ENCODE measurements at places on chromosomes 16 and 17.

GRCh38 chr16:48430890-48431289 is 45.7 kb upstream of the SIAH1 start:
- no peak for DNase-seq

DNA sequence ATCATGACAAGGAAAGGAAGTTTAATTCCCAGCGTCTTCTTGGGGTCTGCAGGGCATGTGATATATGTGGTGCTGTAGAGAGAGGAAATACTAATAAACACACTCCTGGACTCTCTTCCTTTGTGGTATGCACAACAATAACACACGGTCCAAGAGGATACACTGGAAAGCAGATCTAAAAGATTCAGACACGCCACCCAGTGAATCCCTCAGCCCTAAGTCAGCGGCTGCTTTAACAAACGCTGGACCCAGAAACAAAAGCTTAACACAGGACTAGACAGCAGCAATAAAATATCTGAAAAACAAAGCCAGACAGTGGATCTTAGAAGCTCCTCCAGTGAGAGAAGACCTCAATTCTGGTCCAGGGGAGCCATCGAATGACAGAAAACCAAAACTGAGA is 13.1 kb downstream of the CFAP20 start:
- DNase-seq = no peak

DNA sequence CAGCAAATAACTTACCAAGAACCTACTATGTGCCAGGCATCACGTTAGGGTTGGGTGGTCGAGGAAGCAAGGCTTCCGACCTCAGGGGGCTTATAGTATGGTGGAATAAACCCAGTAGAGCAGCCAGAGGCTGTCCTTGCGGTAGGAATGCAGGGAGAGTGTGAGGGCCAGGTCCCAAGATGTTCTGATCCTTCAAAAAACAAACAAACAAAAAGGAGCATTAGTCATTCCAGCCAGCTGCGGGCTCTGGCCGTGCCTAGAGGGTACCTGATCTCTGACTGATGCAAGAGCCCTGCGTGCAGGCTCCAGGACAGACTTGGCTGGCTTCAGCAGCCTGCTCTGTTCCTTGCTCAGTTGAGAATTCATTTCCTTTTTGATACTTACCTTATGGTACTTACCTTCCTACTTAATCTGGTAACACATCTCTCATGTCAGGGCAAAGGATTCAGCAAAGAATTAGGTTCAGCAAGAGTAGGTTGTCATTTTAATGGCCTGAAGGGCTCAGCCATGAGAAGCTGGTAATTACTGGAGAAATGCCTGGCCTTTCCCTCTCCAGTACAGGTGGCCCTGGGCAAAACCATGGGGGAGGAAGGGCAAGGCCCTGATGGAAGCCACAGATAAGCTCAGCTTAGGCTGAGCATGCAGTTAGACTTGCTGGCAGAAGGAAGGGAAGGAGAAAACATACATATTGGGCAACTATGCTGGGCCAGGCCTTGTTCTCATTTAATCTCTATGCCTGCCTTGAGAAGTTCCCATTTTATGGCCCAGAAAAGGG is 18.4 kb downstream of the CYB5D2 start:
- DNase-seq = peak; percentile 14

- DNase-seq = no peak
Measured at GRCh38 chr16:870856-871561, 70.5 kb upstream of the GNG13 start.

- DNase-seq = no peak
Measured at GRCh38 chr17:36128411-36128978, 24.9 kb downstream of the CCL4 start.

GRCh38 chr16:17331991-17332390 is 138.8 kb downstream of the XYLT1 start:
- DNase-seq = no peak

DNA sequence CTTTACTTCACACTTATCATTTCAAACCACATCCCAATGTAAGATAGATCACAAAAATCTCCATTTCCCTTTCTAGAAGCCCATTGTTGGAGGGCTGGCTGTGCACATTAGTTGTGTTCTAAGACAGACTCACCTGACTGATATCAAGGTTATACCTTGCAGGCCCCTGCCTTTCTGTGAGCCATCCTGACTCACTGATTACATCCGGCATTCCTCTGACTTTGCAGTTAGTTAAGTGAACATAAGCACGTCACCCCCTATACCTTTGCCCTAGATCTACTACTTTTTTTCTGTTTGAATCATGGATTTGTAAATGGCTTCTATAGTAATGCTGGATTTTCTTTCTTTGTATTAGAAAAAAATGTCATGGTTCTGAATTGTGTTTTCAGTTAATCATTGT is 78.3 kb downstream of the TANGO6 start:
- DNase-seq = no peak

- no peak for DNase-seq
Measured at GRCh38 chr17:34769049-34769448, 189.7 kb downstream of the TMEM132E start.

DNA sequence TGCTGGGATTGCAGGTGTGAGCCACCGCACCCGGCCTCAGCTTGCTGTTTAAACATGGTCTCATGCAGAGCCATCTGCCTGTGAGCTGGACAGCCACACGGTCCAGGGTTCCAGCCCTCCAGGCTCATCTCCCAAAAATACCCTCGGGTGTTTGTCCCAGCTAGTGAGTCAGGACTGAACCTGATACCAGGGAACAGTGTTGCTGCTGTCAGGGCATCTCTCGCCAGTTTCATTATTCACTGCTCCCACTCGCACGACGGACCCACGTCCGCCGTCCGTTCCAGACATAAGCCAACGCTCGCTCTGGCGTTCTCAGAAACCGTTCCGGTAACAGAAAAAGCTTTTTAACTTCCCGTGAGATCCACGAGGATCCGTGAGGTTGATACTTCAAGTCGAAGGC is 77.6 kb downstream of the NXN start:
- DNase-seq = no peak

DNA sequence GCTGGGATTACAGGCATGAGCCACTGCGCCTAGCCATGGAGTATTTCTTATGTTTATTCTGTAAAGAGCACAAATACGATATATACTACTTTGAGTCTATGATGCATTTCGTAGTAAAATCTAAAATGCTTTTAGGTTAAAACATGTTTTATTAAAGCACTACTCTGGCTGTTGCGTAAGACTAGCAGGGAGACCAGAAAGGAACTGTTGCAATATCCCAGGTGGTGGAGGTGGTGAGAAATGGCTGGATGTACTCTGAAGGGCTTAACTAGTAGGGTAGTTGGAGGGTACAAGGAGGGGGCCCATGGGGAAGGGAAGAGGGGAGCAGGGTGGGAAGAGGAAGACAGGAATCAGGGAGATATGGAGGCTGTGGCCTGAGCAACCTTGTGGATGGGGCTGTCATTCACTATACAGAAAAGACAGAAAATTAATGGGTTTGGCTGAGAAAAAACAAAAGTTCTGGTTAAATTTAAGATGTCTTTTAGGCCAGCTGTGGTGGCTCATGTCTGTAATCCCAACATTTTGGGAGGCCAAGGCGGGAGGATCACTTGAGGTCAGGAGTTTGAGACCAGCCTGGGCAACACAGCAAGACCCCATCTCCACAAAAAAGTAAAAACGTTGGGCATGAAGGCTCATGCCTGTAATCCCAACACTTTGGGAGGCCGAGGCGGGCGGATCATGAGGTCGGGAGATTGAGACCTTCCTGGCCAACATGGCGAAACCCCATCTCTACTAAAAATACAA is 35.8 kb downstream of the ST3GAL2 start:
- no peak for DNase-seq

DNA sequence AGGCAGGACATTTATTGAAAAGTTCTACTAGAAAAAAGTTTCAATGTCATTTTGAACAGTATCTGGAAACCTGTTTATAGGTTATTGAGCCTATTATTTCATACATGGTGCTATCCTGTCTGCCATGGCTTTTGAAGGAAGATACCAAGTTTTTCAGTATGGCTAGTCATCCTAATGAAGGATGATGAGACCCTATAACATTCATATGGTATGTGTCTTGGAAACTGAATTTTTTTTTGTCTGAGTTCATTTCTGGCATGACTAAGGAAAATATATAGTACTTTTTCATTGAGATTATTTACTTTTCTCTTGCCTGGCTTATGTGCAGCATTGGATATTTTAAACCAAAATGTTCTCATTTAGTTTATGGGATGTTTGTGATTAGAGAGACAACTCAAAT is 30.2 kb downstream of the CLTC start:
- DNase-seq = no peak

- DNase-seq = no peak
Measured at GRCh38 chr16:83118365-83118764, 491.6 kb downstream of the CDH13 start.

DNA sequence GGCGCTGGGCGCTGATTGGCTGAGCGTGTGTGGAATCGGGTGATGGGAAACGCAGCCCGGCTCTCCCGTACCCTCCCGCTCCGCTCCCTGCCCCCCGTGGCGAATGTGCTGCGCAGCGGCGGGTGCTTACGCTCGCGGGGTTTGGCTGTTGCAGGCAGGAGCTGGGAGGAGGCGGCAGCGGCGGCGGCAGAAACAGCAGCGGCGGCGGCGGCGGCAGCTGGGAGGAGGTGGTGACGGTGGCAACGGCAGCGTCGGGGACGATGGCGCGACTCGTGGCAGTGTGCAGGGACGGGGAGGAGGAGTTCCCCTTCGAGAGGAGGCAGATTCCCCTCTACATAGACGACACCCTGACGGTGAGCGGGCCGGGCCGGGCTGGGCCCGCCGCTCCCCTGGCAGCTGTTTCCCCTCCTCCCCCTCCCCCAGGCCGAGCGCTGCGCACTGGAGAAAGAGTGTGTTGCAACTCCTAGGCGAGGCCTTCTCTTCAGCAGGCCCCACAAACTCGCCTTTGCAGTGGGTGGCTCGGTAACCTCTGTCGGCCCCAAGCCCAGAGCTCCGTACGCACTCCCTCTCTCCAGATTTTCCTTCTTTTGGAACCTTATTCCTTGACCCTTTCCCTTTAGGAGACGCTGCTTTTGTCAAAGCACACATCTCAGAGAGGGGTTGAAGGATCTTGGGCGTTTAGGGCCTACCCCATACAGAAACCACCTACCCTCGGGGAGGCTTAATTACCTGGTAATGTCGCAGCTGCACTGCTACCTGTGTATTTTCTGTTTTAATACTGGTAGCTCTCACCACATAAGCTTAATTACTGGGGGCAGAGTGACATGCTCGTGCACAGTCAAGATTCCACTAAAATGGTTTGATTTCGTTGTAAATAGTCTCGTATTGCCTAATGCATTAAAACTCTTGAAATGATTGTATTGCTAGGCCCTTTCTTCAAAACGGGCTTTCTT is 1.0 kb downstream of the GGNBP2 start:
- DNase-seq = peak; percentile 82

GRCh38 chr16:56898847-56899246 is 33.1 kb upstream of the HERPUD1 start:
- no peak for DNase-seq

- peak; percentile 85 for DNase-seq
Measured at GRCh38 chr17:78258323-78259191, 27.1 kb downstream of the TMEM235 start.

DNA sequence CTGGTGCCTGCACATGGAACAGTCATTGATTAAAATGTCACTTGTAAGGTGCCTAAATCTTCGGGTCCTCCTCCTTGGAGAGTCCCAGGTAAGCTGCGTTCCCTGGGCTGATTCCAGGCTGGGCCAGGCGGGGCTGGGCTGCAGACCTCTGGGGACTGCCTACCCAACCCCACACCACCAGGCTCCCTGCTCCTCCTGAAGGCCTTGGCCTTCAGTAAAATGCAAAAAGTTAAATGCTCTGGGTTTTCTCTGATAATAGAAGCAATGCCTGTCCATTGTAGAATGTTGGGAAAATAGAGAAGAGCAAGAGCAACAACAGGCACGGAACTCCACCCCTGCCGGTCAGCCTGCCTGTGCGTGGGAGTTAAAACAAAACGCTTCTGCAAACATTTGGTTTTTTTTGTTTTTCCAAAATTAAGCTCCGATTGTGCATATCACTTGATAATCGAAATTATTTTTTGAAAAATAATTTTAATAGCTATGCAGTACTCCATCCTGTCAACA is 363.9 kb downstream of the SEC14L1 start:
- no peak for DNase-seq

DNA sequence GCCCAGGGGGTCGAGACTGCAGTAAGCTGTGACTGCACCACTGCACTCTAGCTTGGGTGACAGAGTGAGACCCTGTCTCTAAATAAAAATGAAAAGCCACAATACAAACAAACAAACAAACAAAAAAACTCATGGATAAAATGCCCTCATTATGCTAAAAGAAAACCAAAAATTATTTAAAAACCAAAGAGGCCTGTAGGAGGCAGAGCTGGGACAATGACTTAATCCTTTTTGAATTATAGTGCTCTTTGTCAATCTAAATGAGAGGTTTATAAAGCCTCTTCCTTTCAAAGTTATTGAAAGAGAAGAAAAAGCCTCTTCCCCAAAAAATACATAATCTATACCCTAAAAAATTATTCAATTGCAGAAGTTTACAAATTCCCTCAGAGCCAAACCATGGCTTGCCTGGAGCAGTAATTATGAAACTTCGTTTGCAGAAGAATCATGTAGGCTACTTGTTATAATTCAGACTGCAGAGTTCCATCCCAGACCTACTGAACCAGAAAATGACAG is 18.5 kb downstream of the CRLF3 start:
- no peak for DNase-seq

DNA sequence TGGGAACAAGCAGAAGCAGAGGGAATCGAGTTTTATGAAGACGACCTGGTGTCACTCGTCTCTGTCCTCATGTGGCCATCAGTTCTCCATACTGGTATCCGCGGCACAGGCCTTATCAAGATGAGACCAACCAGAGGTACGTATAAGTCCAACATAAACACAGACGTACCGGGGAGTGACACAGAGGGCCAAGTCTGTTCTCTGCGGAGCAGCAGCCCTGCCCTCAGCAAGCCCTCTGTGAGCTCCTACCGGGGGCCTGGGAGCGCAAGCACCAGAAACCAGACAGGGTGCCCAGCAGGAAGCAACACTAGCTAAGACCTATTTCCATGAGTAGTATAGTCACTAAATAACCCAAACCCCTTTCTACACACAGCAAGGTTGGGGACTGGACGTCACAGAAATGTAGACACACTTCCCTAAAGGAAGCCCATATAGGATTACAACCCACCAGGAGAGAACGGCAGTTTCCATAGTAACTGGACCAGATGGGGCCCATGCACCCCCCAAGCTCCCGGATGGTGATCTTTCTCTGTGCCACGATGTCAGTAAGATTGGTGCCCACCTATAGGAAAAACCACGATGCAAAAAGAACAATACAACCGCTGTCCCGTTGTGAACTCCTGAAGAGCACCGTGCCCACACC is 911 bp downstream of the ARL16 start:
- DNase-seq = no peak

Data from SHP77 treated with DMSO at 0.1 percent for 48 hours (cell line).